ENCODE measurements at places on chromosomes 2 and 18.

DNA sequence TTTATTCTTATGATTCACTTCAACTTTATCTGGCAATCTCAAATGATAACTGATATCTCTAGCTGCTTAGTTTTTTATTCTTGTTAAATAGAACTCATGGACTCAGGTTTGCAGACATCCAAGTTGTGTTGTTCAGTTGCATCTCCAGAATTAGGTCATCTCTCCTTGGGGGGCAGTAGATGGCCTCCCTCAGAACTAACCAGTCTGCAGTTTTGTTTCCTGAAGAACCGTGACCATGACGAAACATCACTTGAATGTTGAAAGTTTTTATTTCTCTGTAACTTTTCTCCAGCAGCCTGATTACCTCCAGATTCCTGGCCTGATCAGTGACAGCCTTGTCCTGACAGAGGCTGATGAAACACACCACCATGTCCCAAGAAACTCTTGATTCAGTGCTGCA is 321.5 kb downstream of the GALNT13 start:
- DNase-seq = no peak

DNA sequence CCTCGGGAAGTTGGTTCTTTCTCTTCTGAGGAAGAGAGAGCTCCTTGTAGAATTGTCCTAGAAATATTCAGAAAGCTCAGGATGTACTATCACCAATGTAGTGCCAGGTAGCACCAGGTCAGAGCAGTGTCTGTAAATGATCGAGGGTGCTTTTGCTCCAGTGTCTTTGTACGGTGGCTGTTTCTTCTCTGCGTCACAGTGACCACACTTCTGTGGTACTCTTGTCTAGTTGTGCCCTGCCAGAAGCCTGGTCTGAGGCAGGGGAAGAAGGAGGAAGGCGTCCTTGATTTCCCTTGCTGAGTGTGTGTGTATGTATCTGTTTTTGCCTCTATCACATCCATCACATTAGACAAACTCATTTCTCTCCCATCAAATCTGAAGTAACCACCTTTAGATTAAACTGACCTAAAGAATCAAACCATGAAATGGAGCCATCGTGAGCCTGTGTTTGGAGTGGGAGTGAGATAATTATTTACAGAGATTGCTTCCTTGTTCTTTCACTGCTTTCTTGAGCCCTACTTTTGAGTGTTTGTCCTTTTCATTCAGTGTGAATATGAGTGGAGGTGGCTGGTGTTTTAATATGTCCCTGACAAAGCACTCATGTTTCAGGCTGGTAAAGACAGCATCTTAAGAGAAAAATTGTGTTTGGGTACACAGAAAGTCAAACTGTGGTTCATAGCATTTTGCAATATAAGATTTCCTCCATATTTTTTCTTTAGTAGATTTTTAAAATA is 97.2 kb downstream of the ACOXL start:
- DNase-seq = no peak

DNA sequence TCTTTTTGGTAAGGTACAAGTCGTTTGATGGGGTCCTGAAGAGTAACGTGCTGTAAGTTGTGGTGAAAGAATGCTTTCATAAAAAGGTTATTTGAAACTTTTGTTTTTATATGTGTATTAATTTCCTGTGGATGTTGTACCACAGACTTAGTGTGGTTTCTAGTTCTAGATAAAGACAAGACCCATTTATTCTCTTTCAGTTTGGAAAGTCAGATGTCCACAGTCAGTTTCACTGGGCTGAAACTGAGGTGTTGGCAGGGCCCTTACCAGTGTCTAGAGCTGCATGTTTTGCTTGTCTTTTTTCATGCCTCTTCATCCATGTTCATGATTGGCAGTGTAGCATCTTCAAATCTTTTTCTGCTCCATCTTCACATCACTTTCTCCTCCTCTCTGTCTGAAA is 22.1 kb upstream of the DOCK10 start:
- no peak for DNase-seq

DNA sequence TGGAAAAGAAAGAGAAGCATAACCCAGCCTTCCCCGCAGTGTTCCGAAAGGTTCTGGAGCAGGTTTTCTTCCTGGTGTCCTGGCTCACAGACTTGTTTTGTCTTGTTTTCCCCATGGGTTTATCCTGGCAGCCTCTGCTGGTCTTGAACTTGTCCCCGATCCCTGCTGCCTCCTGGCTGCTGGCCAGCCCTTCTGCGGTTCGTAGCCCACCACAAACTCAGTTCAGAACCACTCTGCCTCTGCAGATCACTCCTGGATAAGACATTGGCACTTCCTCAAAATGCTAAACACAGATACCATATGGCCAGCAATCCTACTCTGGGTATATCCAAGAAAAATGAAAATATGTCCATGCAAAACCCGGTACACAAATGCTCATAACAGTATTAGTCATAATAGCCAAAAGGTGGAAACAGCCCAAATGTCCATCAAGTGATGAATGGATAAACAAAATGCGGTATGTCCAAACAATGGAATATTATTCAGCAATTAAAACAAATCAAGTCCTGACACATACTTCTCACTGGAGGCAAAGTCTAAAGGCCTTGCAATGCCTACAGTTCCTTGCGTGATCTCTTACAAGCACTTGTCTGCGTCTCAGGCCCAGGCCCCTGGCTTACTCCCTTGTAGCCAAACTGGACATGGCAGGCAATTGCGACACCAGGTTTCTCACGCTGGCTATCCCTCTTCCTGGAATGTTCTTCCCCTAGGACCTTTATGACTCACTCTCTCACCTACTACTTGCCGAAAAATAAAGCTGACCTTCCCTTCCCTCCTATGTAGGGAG is 28.0 kb upstream of the ARHGEF4 start:
- DNase-seq = no peak

Measured in amniotic stem cell (primary cell).